Left kidney (tissue), 8 donors: ENCODE measurements at places on chromosomes 3 and 15.

GRCh38 chr3:26932752-26933151 is 310.2 kb downstream of the LRRC3B start:
- no peak for DNase-seq

DNA sequence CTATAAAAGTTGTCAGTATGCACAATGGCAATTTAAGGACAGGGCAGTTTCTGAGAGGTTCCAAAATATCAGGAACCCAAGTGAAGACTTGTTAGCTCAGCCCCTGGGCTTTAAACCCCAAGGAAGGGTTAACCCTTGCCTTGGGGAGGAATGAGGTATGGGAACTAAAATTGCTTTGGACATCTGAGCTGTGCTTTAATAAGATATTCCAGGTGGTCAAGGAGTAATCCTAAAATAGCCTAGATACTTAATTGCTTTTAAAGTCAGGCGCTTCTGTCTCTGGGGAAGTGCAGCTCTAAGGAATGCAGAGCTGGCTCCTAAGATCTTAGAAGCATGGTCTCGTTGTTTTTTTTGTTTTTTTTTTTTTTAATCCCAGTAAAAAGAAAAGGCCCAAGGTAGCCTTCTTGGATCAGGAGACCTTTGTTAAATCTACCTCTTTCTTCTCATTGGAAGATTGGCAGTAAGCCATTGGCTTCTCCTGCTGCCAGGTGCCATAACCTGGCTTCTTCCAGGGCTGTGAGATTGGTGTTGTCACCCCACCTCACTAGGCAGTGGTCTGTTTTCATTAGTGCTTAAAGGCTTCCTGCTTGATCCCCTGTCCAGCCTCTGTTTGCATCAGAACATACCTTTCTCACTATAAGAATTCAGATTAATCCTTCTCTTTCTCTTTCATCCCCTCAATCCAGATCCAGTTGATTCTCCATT is 24.5 kb downstream of the ARID3B start:
- DNase-seq = no peak

DNA sequence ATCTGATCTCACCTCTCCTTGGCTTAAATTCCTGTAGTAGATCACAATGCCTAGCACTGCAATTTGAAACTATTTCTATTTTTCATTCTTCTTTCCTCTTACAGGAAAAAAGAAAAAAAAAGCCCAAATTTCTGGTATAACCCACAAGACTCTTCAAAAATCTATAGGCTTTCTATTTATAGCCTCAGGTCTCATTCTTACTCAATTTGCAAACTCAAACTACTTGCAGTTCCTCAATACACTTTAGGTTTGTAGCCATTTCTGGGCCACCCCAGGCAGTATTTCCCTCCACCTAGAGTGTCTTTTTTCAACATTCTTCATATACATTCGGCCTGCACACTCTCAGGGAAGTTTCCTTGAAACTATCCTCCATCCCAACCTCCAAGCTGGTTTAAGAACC is 169.0 kb downstream of the TBC1D5 start:
- no peak for DNase-seq

GRCh38 chr3:72892870-72893269 is 5.0 kb downstream of the GXYLT2 start:
- DNase-seq = no peak

GRCh38 chr3:116367761-116368395 is 77.4 kb downstream of the LSAMP start:
- DNase-seq = no peak

DNA sequence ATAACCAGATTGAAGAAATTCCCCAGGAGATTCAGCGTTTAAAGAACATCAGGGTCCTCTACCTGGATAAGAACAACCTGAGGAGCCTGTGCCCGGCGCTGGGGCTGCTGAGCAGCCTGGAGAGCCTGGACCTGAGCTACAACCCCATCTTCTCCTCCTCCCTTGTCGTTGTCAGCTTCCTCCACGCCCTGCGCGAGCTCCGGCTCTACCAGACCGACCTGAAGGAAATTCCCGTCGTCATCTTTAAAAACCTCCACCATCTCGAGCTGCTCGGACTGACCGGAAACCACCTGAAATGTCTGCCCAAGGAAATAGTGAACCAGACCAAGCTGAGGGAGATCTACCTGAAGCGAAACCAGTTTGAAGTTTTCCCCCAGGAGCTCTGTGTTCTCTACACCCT is 9.4 kb upstream of the LRRC34 start:
- no peak for DNase-seq
